Foreskin fibroblast (primary cell): ENCODE measurements at places on chromosomes 11 and 22.

DNA sequence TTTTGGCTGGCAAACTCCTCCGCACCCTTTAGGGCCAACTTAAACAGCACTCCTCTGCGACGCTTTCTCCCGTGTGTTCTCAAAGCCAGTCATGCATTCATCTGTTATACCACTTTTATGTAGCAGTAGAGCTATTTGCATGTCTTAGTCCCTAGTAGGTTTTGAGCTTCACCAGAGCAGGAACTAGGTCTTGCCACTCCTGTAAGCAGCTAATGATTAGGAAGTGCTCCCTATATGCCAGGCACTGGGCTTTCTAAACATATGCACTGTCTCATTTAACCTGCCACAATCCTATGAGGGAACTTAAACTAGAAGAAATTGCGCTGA, 180.8 kb downstream of the DBX1 start:
- DNase-seq, result no peak

DNA sequence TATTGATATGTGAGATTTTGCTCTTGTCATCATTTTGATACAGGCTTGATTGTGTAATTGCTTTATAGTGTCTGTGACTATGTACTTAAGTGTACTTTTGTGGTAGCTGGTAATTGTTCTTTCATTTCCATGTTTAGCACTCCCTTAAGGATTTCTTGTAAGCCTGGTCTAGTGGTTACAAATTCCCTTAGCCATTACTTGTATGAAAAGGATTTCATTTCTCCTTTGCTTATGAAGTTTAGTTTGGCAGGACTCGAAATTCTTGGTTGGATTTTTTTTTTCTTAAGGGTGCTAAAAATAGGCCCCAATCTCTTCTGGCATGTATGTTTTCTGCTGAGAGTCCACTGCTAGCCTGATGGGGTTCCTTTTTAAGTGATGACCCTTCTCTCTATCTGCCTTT, 346.8 kb downstream of the JRKL start:
- no peak for DNase-seq

DNA sequence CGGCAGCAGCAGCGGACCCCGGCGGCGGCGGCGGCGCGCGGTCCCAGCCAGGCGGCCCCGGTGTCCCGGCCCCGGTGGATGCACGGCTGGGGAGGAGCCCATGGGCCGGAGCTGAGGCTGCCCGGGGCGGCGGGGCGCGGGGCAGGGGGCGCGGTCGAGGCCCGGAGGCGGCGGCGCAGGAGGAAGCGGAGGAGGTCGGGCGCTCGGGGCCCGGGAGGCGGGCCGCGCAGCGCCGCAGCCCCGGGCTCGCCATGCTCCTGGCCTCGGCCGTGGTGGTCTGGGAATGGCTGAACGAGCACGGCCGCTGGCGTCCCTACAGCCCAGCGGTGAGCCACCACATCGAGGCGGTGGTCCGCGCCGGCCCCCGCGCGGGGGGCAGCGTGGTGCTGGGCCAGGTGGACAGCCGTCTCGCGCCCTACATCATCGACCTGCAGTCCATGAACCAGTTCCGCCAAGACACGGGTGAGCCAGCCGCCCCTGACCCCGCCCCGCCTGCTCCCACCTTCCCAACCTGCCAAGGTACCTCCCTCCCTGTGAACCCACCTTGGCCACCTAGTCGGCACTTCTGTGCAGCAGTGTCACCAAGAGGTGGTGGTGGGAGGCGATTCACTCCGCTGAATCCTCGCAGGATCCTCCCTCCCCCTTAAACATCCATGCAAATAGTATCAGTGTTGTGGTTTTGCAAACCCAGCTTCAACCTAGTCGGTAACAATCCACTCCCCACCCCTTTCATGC, 580 bp downstream of the DTX4 start:
- peak; percentile 25 for DNase-seq

GRCh38 chr11:3022300-3022967, 30.3 kb upstream of the NAP1L4 start:
- peak; percentile 79 for DNase-seq

DNA sequence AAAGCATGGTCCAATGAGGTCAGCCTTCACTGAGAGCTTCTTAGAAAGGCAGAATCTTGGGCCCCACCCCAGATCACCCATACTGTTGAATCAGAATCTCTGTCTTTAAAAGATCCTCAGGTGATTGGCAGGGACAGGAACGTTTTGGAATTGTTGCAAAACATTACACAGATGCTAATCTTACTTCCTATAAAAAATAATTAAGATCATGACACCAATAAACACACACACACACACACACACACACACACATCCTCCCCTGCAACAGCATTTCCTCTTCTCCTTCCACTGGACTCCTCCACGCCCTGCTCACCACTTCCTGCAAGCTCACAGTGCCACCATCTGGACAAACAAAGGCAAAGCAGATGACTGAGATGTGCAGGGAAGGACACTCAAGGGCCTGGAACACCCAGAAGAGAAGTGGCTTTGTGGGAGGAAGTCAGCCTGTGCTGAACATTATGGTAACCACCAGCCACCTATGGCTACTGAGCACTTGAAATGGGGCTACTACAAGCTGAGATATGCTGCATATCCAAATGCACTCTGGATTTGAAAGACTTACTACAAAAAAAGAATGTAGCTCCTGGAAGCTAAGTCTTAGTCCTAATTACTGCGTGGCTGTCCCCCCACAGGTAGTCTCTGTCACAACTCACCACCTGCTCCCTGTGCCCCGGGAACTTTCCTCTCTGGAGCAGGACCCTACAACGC, 65.6 kb downstream of the BTG4 start:
- peak; percentile 95 for DNase-seq

- no peak for DNase-seq
Measured at GRCh38 chr22:27022896-27023361, 365.5 kb downstream of the MIAT start.

GRCh38 chr11:68064926-68065325, 26.1 kb downstream of the TCIRG1 start:
- DNase-seq, result no peak

DNA sequence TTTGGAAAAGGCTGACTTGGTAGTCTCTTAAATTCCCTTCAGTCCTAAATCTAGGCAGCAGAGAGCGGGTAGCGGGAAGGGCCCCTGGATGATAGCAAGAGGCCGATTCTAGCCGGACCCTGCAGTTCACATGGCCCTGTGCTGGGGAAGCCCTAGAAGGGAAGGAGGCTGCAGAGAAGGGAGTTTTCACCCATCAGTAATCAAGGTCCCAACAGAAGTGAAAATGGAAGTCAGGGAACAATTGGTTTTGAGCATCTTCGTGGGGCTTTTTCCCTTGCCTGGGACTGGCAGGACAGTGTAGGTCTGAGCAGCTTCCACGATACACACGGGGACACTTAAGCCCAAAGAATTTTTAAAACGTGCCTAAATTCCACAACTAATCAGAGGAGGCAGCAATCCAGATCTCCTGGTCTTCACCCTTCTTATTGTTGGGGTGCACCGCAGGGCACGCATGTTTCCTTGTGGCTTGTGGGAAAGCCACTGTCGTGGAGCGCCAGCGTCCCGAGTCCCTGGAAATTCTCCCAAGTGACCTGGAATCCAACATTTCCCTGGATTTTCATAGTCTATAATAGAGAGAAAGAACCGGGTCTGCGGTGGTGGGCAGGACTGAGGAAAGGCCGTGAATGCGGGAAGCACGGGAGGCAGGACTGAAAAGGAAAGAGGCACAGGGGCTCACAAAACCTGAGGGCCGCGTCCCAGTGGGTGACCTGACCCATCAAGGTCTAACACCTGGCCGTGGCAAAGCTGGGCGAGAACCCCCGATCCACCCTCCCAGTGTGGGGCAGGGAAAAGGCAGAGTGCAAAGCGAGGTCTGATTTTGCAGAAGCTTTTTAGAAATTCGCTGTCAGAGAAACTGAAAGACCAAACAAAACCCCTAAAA, 846 bp upstream of the OAF start:
- DNase-seq, result no peak
